ENCODE measurements at places on chromosomes 13 and 19.

- no peak for DNase-seq
Measured at GRCh38 chr13:57665481-57665880, 33.9 kb downstream of the PCDH17 start.

- DNase-seq, result no peak
Measured at GRCh38 chr13:36345438-36346221, 564 bp downstream of the SPART start.

GRCh38 chr19:16496613-16496983 is 404 bp downstream of the C19orf44 start:
- DNase-seq, result no peak

GRCh38 chr13:51928231-51928630 is 66.5 kb downstream of the CCDC70 start:
- DNase-seq, result no peak

- DNase-seq, result no peak
Measured at GRCh38 chr13:106568299-106569003, 514 bp upstream of the ARGLU1 start.

Data from activated CD8-positive, alpha-beta memory T cell treated with anti-CD3 and anti-CD28 coated beads for 4 hours (primary cell).